ENCODE measurements at places on chromosomes 12 and 14.

- no peak for DNase-seq
Observed at GRCh38 chr12:57370072-57370471, 60.8 kb downstream of the R3HDM2 start.

DNA sequence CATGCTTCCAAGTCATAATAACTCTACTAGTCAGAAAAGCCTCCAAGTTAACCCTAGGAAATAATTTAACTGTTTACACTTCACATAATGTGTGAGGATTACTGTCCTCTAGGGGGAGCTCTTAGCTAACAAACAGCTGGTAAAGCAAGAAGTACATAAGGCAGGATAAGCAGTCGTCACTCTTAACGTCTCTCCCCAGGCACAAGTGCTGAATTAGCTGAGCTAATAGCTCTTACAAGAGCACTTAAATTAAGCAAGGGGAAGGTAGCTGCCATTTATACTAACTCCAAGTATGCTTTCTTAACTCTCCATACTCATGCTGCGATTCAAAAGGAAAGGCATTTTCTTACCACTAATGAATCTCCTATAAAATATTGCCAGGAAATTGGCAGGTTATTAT is 79.3 kb upstream of the TSPAN11 start:
- no peak for DNase-seq

DNA sequence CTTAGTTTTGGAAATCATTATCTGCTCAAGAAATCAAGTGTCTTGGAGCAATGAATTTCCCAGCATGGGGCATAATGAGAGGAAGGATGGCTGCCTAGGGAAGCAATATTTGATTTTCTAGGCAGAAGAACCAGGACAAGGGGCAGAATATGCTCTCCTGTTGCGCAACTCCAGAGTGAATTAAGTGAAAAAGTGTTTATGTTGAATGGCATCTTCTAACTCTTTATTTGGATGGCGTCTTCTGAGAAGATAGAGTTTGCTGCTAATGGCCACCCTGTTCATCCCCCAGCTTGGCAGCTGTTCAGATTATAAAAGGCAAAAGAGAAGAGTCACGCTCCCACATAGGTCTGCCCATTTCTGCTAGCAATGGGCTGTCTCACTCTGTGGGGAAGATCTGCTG is 1278.1 kb downstream of the AACS start:
- DNase-seq = no peak

DNA sequence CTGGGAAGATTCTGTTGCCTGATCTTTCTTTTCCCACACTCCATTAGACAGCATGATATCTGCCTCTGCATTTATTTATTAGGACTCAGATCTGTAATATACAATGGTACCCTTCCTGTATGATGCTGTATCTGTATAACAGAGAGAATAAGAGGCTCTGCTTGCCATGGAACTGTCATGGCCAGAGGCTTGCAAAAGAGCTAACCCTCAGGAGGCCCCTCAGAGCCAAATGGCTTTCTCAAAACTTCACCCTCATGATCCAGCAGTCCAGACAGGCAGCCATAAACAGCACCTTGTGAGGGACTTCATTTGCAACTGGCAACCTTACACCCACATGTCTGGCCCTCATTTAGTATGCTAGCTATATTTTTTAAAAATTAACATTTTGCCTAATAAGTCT is 57.6 kb downstream of the TMEM30B start:
- no peak for DNase-seq

DNA sequence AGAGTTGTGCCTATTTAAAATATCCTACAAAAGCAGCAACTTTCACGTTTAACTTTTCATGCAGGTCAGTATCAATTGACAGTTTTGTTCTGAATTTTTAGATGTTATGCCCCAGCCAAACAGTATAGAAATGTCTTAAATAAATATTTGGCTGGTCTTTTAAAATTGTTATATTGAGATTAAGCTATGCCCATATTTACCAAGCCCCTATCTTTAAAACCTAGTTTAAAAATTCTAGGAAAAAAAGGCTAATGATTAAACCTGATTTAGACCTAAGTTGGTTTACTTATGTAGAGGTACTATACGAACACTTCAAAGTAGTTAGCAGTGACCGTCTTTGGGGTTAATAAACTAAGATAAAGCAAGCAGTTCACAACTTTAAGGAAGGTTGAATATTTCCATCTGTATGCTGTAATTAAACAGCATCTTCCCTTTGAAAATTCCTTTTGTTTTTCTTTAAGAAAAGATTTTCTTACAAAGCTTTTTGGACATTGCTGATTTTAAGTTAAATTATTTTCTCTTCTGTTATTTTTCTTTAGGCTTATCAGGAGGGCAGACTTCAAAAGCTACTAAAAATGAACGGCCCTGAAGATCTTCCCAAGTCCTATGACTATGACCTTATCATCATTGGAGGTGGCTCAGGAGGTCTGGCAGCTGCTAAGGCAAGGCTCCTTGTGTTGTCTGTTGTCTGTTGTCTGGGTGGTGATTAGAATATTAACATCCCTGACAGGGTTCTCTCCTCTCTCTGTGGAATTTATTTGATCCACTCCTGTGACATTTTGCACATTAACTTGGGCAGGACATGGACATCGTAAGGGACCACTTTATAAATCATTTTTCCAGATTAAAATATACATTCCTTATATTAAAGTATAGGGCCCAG is 7.5 kb downstream of the EID3 start:
- DNase-seq = no peak

GRCh38 chr14:52563120-52563519 is 10.5 kb downstream of the GPR137C start:
- DNase-seq = no peak

GRCh38 chr12:92520511-92520910 is 182.3 kb upstream of the PLEKHG7 start:
- DNase-seq = no peak

DNA sequence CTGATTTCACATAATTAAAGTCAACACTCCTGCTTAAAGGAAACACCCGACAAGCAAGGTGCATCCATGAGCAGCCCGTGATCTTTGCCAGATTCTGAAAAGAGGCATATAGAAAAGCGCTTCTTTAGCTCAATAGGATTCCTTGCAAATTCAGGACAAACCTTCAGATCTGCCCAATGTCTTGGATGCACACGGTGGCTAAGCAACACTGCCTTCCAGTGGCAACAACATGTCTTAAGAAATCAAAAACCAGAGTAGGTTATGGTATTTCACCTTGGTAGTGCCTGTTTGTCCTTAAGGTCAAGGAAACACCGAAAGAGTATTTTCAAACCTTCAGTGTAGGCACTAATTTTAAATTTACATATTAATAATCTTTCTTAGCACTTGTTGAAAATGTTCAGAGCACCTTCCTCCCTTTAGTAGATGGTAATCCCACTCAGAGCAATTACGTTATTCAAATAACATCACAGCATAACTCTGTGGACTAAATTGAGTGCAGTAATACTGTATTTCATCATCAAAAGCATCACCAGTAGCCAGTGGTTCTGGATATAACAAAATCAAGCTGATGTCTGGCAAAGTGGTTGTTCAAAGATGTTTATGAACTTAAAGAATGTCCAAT is 58.0 kb upstream of the CDKN3 start:
- no peak for DNase-seq

- no peak for DNase-seq
Observed at GRCh38 chr12:104718304-104718929, 239.7 kb downstream of the SLC41A2 start.

GRCh38 chr12:131909752-131910219 is 15.4 kb downstream of the ULK1 start:
- DNase-seq = no peak

GRCh38 chr12:12877153-12877768 is 14.1 kb upstream of the GPRC5A start:
- no peak for DNase-seq

DNA sequence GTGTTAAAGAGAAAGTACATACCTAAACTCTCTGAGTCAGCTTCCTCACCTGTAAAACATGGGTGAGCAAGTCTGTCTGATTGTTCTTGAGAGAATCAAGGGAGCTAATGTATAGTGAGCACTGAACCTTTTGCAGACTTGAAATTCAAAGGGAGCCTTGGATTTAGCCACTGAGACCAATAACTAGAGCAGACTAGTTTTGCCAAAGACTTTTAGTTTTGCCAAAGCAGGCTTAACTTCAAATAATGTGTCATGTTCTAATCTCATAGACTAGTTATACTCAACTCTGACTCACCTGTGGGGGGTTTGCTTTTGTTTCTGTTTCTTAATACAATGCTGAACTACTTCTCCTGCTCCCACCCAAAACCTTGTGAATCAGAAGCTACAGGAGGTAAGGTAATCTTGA is 123.7 kb downstream of the SLC25A21 start:
- no peak for DNase-seq

DNA sequence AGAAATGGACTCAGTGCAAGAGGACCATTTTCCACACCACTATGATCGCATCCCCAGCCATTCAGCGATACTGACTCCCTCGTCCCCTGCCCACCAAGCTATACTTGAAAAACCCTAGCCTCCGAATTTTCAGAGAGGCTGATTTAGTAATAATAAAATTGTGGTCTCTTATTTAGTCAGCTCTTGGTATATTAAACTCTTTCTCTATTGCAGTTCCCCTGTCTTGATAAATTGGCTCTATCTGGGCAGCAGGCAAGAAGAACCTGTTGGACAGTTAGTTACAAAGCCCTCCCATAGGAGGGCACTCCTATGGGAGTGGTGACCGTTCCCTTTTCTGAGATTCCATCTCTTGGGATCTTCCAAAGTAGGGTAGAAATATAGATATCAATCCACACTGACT is 33.6 kb downstream of the NFKBIA start:
- no peak for DNase-seq

DNA sequence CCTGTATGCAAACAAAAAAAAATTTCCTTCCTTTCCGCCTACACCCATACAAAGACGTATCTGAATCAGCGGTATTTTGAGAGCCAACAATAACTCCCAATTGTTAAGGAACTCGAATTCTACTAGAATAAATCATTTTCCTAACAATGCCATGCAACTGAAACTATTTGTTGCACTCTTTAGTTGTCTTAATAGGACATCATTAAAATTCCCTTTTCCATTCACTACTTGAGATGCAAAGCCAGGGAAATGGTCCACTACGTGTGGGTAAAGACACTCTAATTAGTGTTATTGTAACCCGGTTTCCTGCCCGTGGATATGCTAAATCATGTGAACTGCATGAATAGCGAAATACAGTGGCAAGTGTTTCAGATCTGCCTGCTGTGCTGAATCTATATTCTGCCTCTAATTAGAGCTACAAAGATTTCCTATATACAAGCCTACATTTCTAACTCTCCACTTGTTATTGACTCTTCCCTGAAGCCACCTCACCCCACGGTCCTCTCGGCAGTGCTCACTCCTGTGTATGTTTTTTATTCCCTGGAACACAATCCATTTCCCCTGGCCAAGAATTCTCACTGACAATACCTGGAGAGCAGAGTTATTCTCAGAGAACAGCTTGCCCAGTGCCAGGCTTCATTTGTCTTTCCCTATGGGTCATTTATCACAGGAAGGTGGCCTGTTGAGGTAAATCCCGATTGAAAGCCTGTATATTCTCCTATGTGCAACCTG is 168.3 kb downstream of the PAWR start:
- no peak for DNase-seq
